ENCODE measurements at places on chromosomes 13 and 19.

GRCh38 chr19:40791349-40791748 lies 7.6 kb upstream of the EGLN2 start:
- no peaks in the 10 kb centered on the region for H3K36me3 ChIP-seq
- H3K27ac ChIP-seq: no peak overlapping the region
- no peak overlapping the region for H3K4me3 ChIP-seq
- DNase-seq: no peak

- no peaks in the 10 kb centered on the region for H3K36me3 ChIP-seq
- no peaks in the 10 kb centered on the region for H3K27me3 ChIP-seq
- no peak overlapping the region for H3K4me3 ChIP-seq
- H3K27ac ChIP-seq: no peak overlapping the region
Measured at GRCh38 chr13:99802416-99802815, 169.2 kb downstream of the ZIC5 start.

DNA sequence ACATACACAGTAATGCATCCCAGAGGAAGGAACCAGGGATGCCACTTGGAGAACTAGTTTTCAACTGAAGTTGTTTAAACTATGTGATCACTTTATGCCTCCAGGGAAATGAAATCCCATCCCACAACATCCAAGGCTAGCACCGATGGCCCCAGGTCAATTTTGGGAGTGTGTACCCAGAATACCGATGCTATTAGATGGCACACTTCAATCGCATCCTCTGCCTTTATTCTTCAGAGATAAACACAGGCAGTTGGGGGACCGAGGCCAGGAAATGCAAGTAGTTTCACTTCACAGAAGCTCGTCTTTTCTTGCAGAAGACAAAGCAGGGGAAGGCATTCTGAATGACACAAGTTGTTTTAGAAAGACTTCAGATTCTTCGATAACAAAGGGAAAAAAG lies 13.8 kb downstream of the STK24 start:
- DNase-seq: no peak
- H3K27ac ChIP-seq: no peak overlapping the region
- no peaks in the 10 kb centered on the region for H3K27me3 ChIP-seq
- H3K4me1 ChIP-seq: peaks cover 74% of the 10 kb centered on the region
- no peaks in the 10 kb centered on the region for H3K36me3 ChIP-seq

DNA sequence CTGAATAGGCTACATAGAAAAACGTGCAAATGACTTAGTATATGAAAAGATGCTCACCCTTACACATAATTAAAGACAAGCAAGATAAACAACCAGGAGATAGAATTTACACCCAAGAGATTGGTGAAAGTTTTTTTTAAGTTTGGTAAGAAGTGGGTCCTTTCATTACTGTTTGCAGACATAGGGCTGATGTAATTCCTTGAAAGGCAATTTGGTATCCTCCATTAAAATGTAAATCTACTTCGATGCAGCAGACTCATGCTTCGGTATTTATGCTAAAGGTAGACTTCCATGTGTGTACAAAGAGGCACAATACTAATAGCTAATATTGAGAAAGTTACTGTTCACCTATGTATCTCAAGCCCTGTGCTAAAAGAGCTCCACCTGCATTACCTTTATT lies 33.5 kb downstream of the CNMD start:
- no peak overlapping the region for H3K4me3 ChIP-seq
- DNase-seq: no peak
- no peaks in the 10 kb centered on the region for H3K27me3 ChIP-seq
- peaks cover 7% of the 10 kb centered on the region for H3K4me1 ChIP-seq
- H3K27ac ChIP-seq: no peak overlapping the region
- no peaks in the 10 kb centered on the region for H3K36me3 ChIP-seq

GRCh38 chr19:5407356-5407755 lies 47.9 kb upstream of the ZNRF4 start:
- no peak overlapping the region for H3K27ac ChIP-seq
- no peak overlapping the region for H3K4me3 ChIP-seq
- no peaks in the 10 kb centered on the region for H3K4me1 ChIP-seq
- DNase-seq: no peak
- H3K27me3 ChIP-seq: peaks cover 3% of the 10 kb centered on the region

DNA sequence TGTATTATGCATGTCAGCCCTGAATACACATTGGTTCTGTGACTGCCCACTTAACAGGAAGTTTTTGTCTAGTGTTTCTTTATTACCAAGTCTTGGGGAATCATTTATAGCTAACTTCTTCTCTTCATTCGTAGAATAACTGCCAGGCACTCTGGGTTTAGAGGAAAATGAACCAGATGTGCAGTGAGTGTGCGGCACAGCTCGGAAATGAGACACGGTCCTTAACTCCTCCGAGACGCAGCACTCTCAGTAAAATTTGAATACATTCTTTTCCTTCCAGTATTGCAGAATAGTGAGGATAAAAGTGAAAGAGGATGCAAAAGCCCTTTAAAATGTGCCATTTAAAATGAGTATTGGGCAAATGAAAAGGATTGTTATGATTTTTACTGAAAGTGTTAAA lies 29.2 kb downstream of the ATP8A2 start:
- peaks cover 20% of the 10 kb centered on the region for H3K27me3 ChIP-seq
- DNase-seq: no peak
- no peaks in the 10 kb centered on the region for H3K36me3 ChIP-seq
- H3K27ac ChIP-seq: no peak overlapping the region
- H3K4me1 ChIP-seq: no peaks in the 10 kb centered on the region
- no peak overlapping the region for H3K4me3 ChIP-seq

DNA sequence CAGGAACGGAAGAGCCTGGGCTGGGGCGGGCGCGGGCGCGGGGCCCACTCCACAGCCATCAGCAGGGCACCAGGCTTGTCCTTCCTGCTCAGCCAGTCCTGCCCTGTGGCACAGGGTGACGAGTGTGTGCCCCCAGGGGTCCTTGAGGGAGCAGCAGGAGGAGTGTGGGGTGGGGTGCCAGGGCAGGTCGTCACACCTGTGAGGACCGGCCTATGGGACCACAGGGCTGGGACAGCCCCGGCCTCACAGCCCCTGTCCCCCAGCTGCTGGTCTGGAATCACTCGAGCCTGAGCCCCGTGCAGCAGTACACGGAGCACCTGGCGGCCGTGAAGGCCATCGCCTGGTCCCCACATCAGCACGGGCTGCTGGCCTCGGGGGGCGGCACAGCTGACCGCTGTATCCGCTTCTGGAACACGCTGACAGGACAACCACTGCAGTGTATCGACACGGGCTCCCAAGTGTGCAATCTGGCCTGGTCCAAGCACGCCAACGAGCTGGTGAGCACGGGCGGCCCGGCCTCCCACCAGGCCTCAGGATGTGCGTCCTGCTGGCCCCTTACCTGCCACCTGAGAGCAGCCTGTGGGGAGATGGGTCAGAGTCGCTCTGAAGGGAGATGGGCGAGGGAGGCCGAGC lies 6.7 kb upstream of the TEKTIP1 start:
- H3K36me3 ChIP-seq: no peaks in the 10 kb centered on the region
- H3K4me3 ChIP-seq: no peak overlapping the region
- H3K4me1 ChIP-seq: no peaks in the 10 kb centered on the region
- no peak overlapping the region for H3K27ac ChIP-seq
- no peak for DNase-seq
- H3K27me3 ChIP-seq: no peaks in the 10 kb centered on the region

DNA sequence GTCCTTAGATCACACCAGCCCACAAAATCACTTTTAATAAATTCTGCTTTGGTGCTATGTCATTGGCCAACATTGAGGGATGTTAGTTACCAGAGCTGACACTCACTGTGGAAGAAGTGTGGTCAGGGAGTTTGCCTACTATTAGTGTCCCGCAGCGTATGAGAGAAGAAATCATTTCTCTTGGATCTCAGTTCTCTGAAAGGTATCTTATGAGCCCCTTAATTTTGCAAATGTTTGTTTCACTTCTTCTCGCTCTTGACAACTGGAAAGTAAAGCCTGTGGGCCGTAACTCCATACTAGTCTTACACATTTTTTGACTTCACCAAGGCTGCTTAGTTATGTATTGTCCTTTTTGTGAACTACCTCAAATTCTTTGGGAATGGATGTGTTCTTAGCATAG lies 80.9 kb downstream of the FLT1 start:
- H3K36me3 ChIP-seq: no peaks in the 10 kb centered on the region
- H3K27ac ChIP-seq: peak overlapping the region; percentile 86
- H3K27me3 ChIP-seq: no peaks in the 10 kb centered on the region
- H3K4me1 ChIP-seq: peaks cover 27% of the 10 kb centered on the region
- H3K4me3 ChIP-seq: no peak overlapping the region

DNA sequence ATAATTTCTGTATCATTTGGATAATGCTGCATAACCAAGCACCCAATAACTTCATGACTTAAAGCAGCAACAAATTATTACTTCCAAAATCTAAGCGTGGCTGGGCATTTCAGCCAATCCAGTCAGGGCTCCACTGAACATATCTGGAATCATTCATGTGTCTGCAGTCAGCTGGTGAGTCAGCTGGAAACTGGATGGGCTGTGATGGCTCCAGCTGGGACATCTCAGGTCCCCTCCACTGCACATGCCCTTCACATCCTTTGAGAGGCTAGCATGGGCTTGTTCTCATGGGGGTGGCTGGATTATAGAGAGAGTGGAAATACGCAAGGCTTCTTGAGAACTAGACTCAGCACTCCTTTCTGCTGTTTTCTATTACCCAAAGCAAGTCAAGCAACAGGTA lies 961.9 kb downstream of the DIAPH3 start:
- no peak for DNase-seq
- H3K27me3 ChIP-seq: no peaks in the 10 kb centered on the region
- H3K4me3 ChIP-seq: no peak overlapping the region
- H3K36me3 ChIP-seq: no peaks in the 10 kb centered on the region

- no peak overlapping the region for H3K27ac ChIP-seq
- H3K36me3 ChIP-seq: peaks cover 8% of the 10 kb centered on the region
- H3K4me1 ChIP-seq: peaks cover 7% of the 10 kb centered on the region
- no peak for DNase-seq
- no peak overlapping the region for H3K4me3 ChIP-seq
Measured at GRCh38 chr13:29513002-29513980, 82.2 kb downstream of the SLC7A1 start.

- DNase-seq: no peak
- no peaks in the 10 kb centered on the region for H3K4me1 ChIP-seq
- no peaks in the 10 kb centered on the region for H3K36me3 ChIP-seq
- H3K4me3 ChIP-seq: no peak overlapping the region
- no peak overlapping the region for H3K27ac ChIP-seq
Measured at GRCh38 chr19:3851254-3852176, 17.3 kb downstream of the ZFR2 start.

- peaks cover 6% of the 10 kb centered on the region for H3K27me3 ChIP-seq
- no peak overlapping the region for H3K27ac ChIP-seq
- no peaks in the 10 kb centered on the region for H3K4me1 ChIP-seq
Measured at GRCh38 chr19:13460045-13460444, 46.2 kb downstream of the CACNA1A start.

DNA sequence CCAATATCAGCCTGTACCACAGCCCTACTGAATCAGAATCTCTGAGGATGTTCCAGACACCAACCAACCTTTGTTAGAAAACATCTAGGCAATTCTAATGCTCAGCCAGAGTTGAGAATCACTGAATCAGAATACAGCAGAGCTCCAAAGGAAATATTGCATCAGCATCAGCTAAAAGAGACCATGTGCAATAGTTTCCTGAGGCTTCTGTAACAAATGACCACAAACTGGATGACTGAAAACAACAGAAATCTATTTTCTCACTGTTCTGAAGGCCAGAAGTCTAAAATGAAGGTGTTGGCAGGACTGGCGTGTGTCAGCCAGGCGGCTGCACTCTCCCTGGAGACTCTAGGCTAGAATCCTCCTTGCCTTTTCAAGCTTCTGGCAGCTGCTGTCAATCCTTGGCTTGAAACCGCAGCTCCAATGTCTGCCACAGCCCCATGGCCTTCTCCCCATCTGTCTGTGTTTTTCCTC lies 1.2 kb upstream of the DCT start:
- no peak overlapping the region for H3K27ac ChIP-seq
- peak; percentile 16 for DNase-seq
- no peaks in the 10 kb centered on the region for H3K36me3 ChIP-seq
- no peak overlapping the region for H3K4me3 ChIP-seq
- H3K27me3 ChIP-seq: no peaks in the 10 kb centered on the region
- H3K4me1 ChIP-seq: no peaks in the 10 kb centered on the region

- H3K36me3 ChIP-seq: no peaks in the 10 kb centered on the region
- no peaks in the 10 kb centered on the region for H3K27me3 ChIP-seq
- H3K27ac ChIP-seq: no peak overlapping the region
- no peak for DNase-seq
- no peaks in the 10 kb centered on the region for H3K4me1 ChIP-seq
- H3K4me3 ChIP-seq: no peak overlapping the region
Measured at GRCh38 chr13:71583581-71583980, 283.4 kb downstream of the DACH1 start.

- H3K4me3 ChIP-seq: no peak overlapping the region
- no peaks in the 10 kb centered on the region for H3K27me3 ChIP-seq
- peak overlapping the region; percentile 56 for H3K27ac ChIP-seq
- peaks cover 14% of the 10 kb centered on the region for H3K4me1 ChIP-seq
Measured at GRCh38 chr19:38634757-38635482, 12.5 kb upstream of the ACTN4 start.

- no peaks in the 10 kb centered on the region for H3K36me3 ChIP-seq
- H3K4me1 ChIP-seq: peaks cover 29% of the 10 kb centered on the region
- H3K27me3 ChIP-seq: no peaks in the 10 kb centered on the region
- H3K27ac ChIP-seq: no peak overlapping the region
- no peak for DNase-seq
Measured at GRCh38 chr19:13122980-13123957, 5.2 kb downstream of the NACC1 start.

DNA sequence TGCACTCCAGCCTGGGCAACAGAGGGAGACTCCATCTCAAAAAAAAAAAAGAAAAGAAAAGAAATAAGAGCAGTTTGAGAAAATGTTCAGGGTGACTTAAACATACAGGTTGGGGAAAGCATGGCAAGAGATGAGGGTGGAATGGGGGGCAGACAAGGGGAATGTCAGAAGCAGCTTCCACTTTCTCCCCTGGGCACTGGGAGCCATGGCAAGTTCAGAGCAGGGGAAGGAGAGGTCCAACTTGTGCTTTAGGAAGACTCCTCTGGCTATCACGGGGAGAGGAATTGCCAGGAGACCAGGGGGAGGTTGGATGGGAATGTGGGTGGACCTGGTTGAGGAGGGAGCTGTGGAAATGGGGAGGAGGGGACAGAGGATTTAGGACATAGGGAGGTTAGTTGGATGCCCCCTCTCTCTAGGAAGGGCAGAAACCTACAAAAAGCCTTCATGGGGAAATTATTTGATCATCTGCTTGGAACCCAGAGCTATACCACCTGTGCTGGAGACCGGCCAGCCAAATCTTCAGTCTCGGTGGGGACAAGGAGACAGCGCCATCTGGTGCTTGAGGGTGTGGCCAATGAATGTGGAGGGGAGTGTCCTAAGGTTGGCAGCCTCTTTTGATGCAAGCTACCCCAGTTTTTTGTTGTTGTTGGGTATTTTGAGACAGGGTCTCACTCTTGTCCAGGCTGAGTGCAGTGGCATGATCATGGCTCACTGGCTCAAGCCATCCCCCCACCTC lies 7.3 kb upstream of the STRN4 start:
- no peak for DNase-seq
- H3K36me3 ChIP-seq: no peaks in the 10 kb centered on the region
- no peaks in the 10 kb centered on the region for H3K27me3 ChIP-seq
- H3K4me3 ChIP-seq: no peak overlapping the region
- no peak overlapping the region for H3K27ac ChIP-seq

- H3K27me3 ChIP-seq: no peaks in the 10 kb centered on the region
- no peaks in the 10 kb centered on the region for H3K36me3 ChIP-seq
- DNase-seq: no peak
- no peak overlapping the region for H3K27ac ChIP-seq
- H3K4me1 ChIP-seq: no peaks in the 10 kb centered on the region
- no peak overlapping the region for H3K4me3 ChIP-seq
Measured at GRCh38 chr13:29520671-29521070, 74.8 kb downstream of the SLC7A1 start.

Measured in heart right ventricle (tissue), 16 donors.